Esophagus muscularis mucosa (tissue), 4 donors: ENCODE measurements at places on chromosomes 1 and 21. TPM values are rescaled to one million over a fixed set of nuclear protein-coding genes. Genes with fewer than 3 reads are reported as not detected.
A peak's percentile ranks its signal among the peaks of the same experiment; 100 is the strongest.

MX2 gene
- total RNA-seq, result 19.7 TPM

- no peaks in the 10 kb centered on the region for H3K27me3 ChIP-seq
- no peaks in the 10 kb centered on the region for H3K36me3 ChIP-seq
- H3K27ac ChIP-seq, result no peak overlapping the region
- H3K4me3 ChIP-seq, result no peak overlapping the region
- H3K4me1 ChIP-seq, result no peaks in the 10 kb centered on the region
Observed at GRCh38 chr21:31363720-31364119, 19.7 kb upstream of the TIAM1 start.

GRCh38 chr1:210335001-210335400 is 6.3 kb downstream of the HHAT start:
- no peak for DNase-seq
- no peaks in the 10 kb centered on the region for H3K4me1 ChIP-seq
- no peaks in the 10 kb centered on the region for H3K36me3 ChIP-seq
- H3K27ac ChIP-seq, result no peak overlapping the region

HMGCS2 gene
- total RNA-seq, result not detected

- no peak for DNase-seq
- H3K4me3 ChIP-seq, result no peak overlapping the region
- no peaks in the 10 kb centered on the region for H3K4me1 ChIP-seq
- H3K36me3 ChIP-seq, result no peaks in the 10 kb centered on the region
Observed at GRCh38 chr1:7427605-7428300, 343.3 kb upstream of the VAMP3 start.

- H3K27ac ChIP-seq, result no peak overlapping the region
- H3K36me3 ChIP-seq, result no peaks in the 10 kb centered on the region
- no peaks in the 10 kb centered on the region for H3K27me3 ChIP-seq
- no peak overlapping the region for H3K4me3 ChIP-seq
- H3K4me1 ChIP-seq, result no peaks in the 10 kb centered on the region
Observed at GRCh38 chr1:30663596-30664091, 59.7 kb downstream of the MATN1 start.

DNA sequence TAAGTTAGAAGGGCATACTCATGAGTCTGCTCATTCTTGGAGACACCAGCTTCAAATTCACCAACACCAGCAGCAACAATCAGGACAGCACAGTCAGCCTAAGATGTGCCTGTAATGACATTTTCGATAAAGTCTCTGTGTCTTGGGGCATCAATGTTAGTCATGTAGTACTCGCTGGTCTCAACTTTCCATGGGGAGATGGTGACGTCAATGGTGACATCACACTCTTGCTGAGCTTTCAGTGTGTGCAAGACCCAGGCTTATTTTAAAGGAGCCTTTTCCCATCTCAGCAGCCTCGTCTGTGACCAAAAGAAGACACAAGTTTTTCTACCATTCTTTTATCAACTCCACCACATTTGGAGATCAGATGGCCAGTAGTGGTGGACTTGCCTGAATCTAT is 75.5 kb downstream of the SERINC2 start:
- no peak overlapping the region for H3K4me3 ChIP-seq
- H3K36me3 ChIP-seq, result no peaks in the 10 kb centered on the region

DNA sequence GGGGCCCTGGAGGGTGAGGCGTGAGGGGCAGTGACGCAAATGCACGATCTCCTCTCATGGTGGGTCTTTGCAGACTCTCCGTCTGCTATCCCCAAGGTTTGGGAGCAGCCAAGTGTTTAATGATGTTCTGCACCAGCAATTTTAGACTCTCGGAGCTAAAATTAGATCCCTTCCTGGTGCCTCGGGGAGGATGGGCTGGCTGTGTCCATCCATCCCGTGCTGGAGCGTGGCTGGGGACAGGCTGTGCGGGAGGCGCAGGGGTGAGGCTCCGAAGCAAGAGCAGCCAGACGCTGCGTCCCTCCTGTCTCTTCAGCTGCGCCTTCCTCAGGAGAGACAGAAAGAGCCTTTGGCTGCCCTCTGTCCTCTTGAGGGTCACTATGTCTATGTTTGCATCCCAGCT is 387.6 kb downstream of the CAMTA1 start:
- no peak overlapping the region for H3K27ac ChIP-seq
- peaks cover 5% of the 10 kb centered on the region for H3K4me1 ChIP-seq
- peaks cover 60% of the 10 kb centered on the region for H3K27me3 ChIP-seq
- no peak overlapping the region for H3K4me3 ChIP-seq
- DNase-seq, result no peak

- no peak overlapping the region for H3K4me3 ChIP-seq
- no peaks in the 10 kb centered on the region for H3K27me3 ChIP-seq
- H3K27ac ChIP-seq, result no peak overlapping the region
- DNase-seq, result no peak
Observed at GRCh38 chr1:236284291-236284721, 2.5 kb upstream of the ERO1B start.

DNA sequence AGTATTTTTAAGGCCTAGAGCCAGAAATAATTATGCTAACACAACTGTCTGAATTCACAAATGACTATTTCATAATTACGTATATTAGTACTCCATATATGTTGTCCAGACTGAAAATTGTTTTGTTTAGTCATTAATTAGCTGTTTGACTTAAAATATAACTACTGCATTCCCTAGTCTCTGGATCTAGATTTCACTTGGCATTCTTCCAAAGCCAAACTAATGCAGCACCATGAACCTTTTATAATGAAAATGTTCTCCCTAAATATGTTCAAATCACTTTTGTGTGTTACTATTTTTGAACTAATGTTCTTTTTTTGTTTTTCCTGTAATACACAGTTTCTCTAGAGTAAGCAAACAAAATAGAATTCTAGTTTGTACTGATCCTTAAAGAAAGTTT is 46.1 kb downstream of the CAMTA1 start:
- no peak overlapping the region for H3K4me3 ChIP-seq
- no peak for DNase-seq
- no peaks in the 10 kb centered on the region for H3K36me3 ChIP-seq
- peaks cover 34% of the 10 kb centered on the region for H3K4me1 ChIP-seq
- no peak overlapping the region for H3K27ac ChIP-seq
- no peaks in the 10 kb centered on the region for H3K27me3 ChIP-seq

- no peak overlapping the region for H3K4me3 ChIP-seq
Observed at GRCh38 chr1:244349103-244349531, 102.6 kb downstream of the ADSS2 start.

GRCh38 chr1:44798481-44799365 is 1.5 kb upstream of the PLK3 start:
- H3K27ac ChIP-seq, result peak overlapping the region; percentile 92
- H3K27me3 ChIP-seq, result no peaks in the 10 kb centered on the region
- H3K4me3 ChIP-seq, result no peak overlapping the region
- no peaks in the 10 kb centered on the region for H3K36me3 ChIP-seq
- DNase-seq, result no peak

GRCh38 chr1:11854519-11854918 is 4.2 kb downstream of the NPPB start:
- H3K4me3 ChIP-seq, result no peak overlapping the region
- no peak for DNase-seq
- H3K4me1 ChIP-seq, result peaks cover 9% of the 10 kb centered on the region
- H3K36me3 ChIP-seq, result no peaks in the 10 kb centered on the region
- H3K27me3 ChIP-seq, result no peaks in the 10 kb centered on the region
- H3K27ac ChIP-seq, result no peak overlapping the region

PTGER3 gene
- 14.4 TPM for total RNA-seq

GRCh38 chr1:30696831-30697230 is 26.6 kb downstream of the MATN1 start:
- peaks cover 5% of the 10 kb centered on the region for H3K4me1 ChIP-seq
- H3K27ac ChIP-seq, result no peak overlapping the region
- H3K36me3 ChIP-seq, result no peaks in the 10 kb centered on the region
- H3K4me3 ChIP-seq, result no peak overlapping the region
- DNase-seq, result no peak
- no peaks in the 10 kb centered on the region for H3K27me3 ChIP-seq

DNA sequence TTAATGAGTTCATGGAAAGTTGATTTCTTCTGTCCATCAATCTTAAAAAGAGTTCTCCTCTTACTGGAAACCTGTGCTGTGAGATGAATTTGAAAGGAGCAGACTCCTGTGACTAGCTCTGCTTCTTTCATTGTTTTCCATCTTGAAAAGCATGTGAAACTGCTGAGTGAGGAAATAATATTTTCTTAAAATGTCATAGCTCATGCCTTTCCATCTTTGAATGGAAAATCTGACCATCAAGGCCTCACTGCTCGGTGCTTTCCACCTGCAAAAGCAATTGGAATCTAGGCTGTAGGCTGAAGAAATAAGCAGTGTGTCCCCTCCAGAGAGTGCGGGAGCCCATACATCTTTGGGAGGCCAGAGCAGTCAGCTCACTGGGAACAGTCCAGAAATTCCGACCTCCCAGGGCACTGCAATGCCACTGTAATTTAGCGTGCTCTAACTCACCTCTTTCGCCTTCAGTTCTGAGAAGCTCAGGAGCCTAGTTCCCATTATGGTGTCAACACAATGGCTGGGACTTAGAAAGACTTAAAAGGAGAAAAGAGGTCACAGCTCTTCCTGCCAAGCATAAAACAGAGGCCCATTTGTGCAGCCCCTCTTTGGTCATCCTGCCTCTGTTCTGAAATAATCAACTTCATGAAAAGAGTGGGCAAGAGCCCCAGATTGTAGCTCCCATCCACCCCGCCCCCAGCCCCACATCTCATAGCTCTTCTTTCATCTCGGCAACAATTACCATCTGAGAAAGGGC is 50.4 kb upstream of the F3 start:
- no peak overlapping the region for H3K27ac ChIP-seq
- H3K4me1 ChIP-seq, result peaks cover 17% of the 10 kb centered on the region
- H3K4me3 ChIP-seq, result no peak overlapping the region
- H3K36me3 ChIP-seq, result no peaks in the 10 kb centered on the region
- DNase-seq, result no peak

DNA sequence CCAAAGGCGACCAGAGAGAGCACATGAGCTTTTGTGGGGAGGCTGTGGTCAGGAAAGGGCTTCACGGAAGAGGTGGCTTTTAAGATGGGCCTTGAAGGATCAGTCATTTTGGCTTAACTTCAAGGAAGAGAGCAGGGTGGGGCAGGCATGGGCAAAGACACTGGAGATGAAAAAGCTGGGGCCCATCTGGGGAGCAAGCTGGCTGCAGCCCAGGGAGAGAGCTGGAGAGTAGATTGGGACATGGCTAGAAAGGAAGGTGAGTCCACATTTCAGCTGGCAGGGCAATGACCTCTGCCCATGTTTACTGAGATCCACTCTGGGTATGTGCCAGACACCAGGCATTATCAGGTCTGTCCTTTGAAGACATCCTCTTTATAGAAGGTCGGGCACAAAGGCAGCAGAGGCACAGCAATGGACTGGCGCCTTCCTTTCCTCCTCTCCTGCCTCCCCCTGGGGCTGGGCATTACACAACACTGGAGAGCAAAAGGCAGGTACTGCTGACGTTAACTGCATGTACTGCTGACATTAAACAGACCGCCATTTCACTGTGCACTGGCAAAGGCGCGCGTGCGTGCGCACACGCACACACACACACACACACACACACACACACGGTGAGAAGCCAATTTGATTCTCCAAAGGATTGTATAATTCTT is 2.2 kb upstream of the UBXN10 start:
- H3K4me1 ChIP-seq, result peaks cover 59% of the 10 kb centered on the region
- H3K27me3 ChIP-seq, result no peaks in the 10 kb centered on the region
- peak overlapping the region; percentile 86 for H3K27ac ChIP-seq
- H3K36me3 ChIP-seq, result no peaks in the 10 kb centered on the region

- no peak overlapping the region for H3K4me3 ChIP-seq
- DNase-seq, result no peak
- no peaks in the 10 kb centered on the region for H3K36me3 ChIP-seq
- H3K27me3 ChIP-seq, result no peaks in the 10 kb centered on the region
- H3K4me1 ChIP-seq, result peaks cover 28% of the 10 kb centered on the region
Observed at GRCh38 chr1:59355361-59355760, 58.5 kb downstream of the FGGY start.

- peaks cover 7% of the 10 kb centered on the region for H3K4me1 ChIP-seq
- H3K4me3 ChIP-seq, result no peak overlapping the region
- H3K27me3 ChIP-seq, result no peaks in the 10 kb centered on the region
- H3K27ac ChIP-seq, result no peak overlapping the region
- DNase-seq, result no peak
Observed at GRCh38 chr1:205658943-205659581, 21.2 kb downstream of the SLC45A3 start.

- no peak overlapping the region for H3K4me3 ChIP-seq
- DNase-seq, result no peak
- no peaks in the 10 kb centered on the region for H3K27me3 ChIP-seq
- peaks cover 33% of the 10 kb centered on the region for H3K36me3 ChIP-seq
Observed at GRCh38 chr21:25582888-25583287, 24.4 kb downstream of the MRPL39 start.

DNA sequence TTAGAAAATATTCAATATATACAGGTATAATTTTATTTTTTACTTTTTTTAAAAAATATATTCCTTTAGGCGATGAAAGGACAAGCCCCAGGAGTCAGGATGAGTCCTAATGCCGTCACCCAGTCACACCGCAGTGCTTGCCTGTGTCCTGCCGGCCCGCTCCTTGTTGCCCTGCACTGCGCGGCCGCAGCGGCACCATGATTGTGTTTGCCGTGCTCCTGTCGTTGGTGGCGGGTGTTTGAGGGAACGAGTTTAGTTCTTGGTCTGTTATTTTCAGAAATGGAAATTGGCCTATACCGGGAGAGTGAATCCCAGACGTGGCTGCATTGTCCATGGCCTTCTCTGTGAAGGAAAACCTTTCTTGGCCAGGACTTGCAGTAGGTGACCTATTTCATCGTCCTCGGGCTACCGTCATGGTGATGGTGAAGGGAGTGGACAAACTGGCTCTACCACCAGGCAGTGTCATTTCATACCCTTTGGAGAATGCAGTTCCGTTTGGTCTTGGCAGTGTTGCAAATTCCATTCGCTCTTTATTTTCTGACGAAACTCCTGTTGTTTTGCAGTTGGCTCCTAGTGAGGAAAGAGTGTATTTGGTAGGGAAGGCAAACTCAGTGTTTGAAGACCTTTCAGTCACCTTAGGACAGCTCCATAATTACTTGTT is 45.9 kb upstream of the CRB1 start:
- no peak overlapping the region for H3K4me3 ChIP-seq
- DNase-seq, result no peak
- H3K27ac ChIP-seq, result no peak overlapping the region
- no peaks in the 10 kb centered on the region for H3K27me3 ChIP-seq
- no peaks in the 10 kb centered on the region for H3K4me1 ChIP-seq
- H3K36me3 ChIP-seq, result no peaks in the 10 kb centered on the region

DNA sequence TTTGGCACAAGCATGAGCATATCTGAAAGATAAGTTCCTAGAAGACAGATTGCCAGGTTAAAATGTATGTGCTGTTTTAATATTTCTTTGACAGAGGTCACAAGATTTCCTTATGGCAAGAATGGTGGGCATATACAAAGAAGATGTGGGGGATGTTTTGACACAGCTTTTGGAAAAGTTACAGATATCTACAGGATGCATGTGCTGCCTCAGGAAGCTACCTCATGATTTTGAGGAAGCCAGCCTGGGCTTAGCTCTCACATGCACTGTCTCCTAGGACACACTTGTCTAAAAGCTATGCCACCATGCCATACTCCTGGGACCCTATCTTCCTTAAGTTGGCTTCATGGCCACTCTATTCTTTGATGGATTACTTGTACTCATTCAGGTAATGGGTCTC is 99.9 kb downstream of the C1orf94 start:
- no peaks in the 10 kb centered on the region for H3K27me3 ChIP-seq
- no peaks in the 10 kb centered on the region for H3K4me1 ChIP-seq
- H3K36me3 ChIP-seq, result no peaks in the 10 kb centered on the region

DNA sequence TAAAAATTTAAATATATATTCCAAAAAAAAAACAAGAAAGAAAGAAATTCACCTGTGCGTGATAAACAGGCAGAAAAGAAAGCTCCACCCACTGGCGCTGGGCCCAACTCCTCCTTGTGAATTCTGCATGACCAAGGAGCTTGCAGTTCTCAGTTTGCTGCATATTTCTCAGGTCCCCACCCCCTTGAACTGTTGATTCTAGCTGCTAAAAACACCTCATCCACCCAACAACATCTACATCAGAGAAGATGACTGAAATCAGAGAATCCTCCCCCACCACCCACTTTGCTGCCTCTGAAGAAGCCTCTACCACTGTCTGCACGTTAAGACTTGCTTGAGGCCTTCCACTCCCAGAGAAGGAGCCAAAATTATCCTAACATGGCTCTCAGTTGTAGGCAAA is 104.8 kb downstream of the RGS2 start:
- no peaks in the 10 kb centered on the region for H3K27me3 ChIP-seq
